PC-3 (cell line): ENCODE measurements at places on chromosomes 13 and 19. TPM values are rescaled to one million over a fixed set of nuclear protein-coding genes. Genes with fewer than 3 reads are reported as not detected.

- no peak for DNase-seq
Measured at GRCh38 chr19:17423429-17424208, 3.8 kb downstream of the MVB12A start.

GRCh38 chr13:50810998-50811397, 32.5 kb downstream of the DLEU7 start:
- no peak for DNase-seq

DNA sequence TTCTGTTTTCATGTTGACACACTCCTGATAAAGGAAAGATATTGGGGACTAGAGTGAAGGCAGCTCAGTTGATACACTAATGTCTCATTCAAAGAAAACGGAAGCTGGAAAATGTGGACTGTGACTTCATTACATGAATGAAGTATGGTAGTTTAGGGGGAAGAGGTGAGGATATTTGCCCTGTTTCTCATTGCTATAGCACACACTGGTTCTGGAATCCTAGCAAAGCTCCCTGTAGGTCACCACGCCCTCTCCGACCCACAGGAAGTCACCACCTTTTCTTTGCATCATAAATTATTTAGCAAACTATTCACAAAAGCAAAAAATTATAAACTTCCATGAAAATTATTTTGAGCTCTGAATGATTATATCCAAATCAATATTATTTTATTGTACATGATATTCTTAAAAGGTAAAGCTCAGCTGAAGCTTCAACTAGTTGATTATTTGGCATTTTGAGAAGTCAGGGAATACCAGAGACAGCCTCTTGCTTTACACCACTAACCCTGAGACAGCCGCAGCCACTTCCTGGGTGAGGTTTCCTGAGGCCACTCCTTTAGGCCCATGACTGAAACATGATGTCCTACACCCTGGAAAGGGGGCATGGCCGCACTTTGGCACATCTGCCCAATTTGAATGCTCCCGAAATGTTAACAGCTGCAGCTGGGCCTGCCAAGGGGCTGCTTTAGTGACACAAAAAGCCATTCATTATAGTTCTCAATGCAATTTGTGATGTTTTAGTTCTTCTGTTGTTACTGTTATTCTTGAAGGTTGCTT, 50.0 kb upstream of the WDFY2 start:
- no peak for DNase-seq

DNA sequence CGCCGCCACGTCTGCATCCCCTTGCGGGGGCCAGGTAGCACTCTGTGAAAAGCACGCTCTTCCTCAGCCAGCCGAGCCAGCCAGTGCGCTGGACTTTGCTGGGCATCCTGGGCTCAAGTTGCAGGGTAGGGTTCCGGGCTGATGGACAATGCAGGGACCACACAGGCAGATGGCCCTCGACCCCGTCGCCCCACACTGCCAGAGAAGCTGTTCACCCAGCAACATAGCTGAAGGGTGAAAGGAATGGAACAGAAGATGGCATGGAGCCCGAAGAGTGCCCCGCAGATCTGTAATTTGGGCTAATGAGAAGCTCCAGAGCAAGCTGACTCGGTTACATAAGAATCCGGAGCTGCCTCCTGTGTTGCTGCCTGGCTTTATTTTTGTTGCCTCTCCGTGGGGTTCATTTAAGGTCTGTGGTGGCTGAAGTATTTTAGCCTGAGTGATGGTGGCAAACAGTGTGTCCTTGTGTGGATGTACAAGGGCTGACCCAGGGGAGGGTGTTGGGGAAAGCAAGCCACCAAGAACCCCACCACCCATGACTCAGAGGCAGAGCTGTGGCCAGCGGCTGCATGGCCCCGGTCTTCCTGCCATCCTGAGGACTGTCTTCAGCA, 105.8 kb downstream of the SOX1 start:
- no peak for DNase-seq

GRCh38 chr13:58994077-58994476, 1169.7 kb downstream of the DIAPH3 start:
- DNase-seq: no peak

GRCh38 chr19:32350471-32350865, 5.1 kb downstream of the ZNF507 start:
- DNase-seq: peak; percentile 6

- no peak for DNase-seq
Measured at GRCh38 chr13:51828730-51829567, 16.0 kb downstream of the TMEM272 start.

DNA sequence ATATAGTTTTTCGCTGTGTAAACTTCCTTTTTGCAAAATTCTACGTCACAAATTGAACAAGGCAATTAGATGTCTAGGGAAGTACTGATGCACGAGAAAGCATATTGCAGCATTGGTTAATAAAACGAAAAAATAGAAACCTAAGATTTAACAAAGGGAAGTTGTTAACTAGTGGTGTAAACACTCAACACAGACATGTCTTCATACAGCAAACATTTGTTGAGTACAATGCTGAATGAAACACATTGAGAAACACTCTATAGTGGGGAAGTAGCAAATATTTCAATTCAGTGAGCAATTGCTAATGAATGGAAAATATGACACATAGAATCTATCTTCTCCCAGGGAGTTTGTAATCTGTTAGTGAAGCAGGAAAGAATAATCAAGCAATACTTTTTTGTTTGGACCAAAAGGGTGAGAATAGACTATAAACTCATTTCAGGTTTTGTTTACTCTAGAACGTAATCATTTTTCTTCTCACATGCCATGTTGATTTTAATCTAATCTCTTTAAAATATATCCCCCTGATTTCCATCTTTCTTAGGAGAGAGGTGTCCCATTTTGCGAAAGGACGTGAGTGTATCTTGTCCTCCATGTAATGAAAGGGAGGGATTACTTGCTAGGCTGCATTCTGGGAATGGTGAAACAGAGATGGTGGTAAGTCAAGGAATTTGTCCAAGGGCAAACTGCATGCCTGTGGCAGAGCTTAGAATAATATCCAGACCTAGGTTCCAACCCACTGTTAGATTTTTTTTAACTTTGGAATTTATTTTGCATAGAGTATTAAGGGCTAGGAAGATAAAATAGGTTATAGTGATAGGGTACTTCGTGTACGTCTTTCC, 1.7 kb upstream of the ANKRD10 start:
- peak; percentile 31 for DNase-seq

GRCh38 chr13:51827254-51827653, 17.7 kb downstream of the TMEM272 start:
- DNase-seq: no peak

GRCh38 chr19:41206926-41207750, 11.9 kb upstream of the AXL start:
- no peak for DNase-seq

The C19orf85 gene
- not detected in 2 replicates for total RNA-seq

The GADD45B gene
- total RNA-seq: 137 and 154 TPM in 2 replicates

The GGN gene
- 0.29 and 0.73 TPM in 2 replicates for total RNA-seq

DNA sequence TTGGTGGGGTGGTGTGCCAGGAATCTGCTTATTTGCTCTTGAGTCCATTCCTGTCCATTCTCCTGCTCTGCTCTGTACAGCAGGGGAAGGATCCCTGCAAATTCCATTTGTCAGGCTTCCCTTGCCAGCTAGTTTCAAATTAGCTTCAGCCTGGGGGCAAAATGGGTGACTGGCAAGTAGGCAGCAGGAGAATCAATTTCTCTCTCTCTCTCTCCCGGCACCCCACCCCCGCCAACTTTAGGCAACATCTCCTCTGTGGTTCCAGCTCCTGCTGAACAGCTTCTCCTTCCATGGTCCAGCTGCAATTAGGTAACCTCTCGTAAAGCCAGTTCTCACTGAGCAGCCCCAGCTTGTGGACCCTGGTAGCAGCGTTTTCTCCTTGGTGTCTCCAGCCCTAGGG, 6.7 kb upstream of the MYCBP2 start:
- no peak for DNase-seq

The CRLF1 gene
- total RNA-seq: 0.23 and 2.6 TPM in 2 replicates

DNA sequence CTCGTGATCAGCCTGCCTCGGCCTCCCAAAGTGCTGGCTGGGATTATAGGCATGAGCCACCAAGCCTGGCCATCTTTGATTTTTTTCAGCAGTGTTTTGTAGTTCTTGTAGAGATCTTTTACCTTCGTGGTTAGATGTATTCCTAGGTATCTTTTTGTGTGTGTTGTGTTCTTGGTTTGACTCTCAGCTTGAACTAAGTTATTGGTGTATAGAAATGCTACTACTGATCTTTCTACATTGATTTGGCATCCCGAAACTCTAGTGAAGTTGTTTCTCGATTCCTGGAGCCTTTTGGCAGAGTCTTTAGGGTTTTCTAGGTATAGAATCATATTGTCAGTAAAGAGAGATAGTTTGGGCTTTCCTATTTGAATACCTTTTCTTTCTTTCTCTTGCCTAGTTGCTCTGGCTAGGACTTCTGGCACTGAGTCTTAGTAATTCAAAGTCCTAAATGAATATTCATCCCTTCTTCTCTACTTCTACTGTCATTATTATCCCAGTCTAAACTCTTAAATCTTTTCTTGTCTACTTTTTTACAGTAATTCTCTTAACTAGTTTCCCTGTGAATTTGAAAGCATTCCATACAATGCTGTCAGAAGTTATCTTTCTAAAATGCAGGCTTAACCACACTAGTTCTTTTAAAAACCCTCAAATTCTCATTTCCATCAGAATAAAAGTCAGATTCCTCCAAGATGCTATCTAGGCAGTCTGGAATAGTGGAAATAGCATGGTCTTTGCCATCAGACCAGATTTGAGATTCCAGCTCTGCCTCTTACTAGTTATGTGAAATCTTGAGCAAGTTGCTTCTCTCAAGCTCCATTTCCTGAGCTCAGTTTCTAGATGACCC, 7.0 kb downstream of the GPR18 start:
- DNase-seq: no peak

DNA sequence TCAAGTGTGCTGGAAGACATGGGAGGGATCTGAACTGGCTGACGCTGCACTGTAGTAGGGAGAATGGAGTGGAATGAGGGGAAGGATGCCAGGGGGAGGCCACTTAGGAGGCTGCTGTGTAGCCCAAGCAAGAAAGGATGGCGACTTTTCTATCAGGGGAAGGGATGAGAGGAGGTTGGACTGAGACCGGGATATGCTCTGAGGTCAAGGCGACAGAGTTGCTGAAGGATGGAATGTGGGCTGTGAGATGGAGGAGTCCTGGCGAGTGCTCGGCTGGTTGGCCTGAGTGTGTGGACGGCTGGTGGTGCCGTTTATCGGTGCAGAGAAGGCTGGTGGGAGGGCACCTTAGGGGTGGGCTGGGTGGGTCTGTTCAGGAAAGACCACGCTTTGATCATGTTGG, 45.7 kb downstream of the IRS2 start:
- DNase-seq: no peak

GRCh38 chr13:19264711-19265110, 83.1 kb upstream of the TUBA3C start:
- no peak for DNase-seq

DNA sequence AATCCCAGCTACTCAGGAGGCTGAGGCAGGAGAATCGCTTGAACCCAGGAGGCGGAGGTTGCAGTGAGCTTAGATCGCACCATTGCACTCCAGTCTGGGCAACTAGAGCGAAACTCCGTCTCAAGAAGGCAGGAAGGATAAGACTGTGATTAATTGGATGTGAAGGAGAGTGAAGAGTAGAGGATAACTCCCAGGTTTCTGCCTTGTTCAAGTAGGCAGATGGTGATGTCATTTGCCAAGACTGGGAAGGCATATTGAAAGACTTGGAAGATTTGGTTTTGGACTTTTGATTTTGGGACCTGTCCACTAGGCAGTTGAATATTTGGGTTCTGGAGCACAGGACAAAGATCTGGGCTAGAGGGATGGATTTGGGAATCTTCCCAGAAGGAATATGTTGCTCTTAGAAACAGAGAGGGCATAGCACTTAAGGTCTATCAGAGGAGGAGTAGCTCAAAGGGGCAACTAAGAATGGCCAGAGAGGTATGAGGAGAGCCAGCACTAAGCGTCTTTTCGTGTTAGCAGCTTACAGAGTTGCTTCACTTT, 20.0 kb downstream of the GARRE1 start:
- DNase-seq: no peak

GRCh38 chr13:98428256-98428966, 148.5 kb downstream of the STK24 start:
- DNase-seq: no peak
